ENCODE measurements at places on chromosomes 5 and 9. TPM values are rescaled to one million over a fixed set of nuclear protein-coding genes. Genes with fewer than 3 reads are reported as not detected.

Gene GGTA1
- total RNA-seq: not detected

Gene C9orf153
- not detected for total RNA-seq

Gene TMEM141
- total RNA-seq: 113 TPM

Gene PCDHGC5
- total RNA-seq: 1.1 TPM

Gene ACTBL2
- total RNA-seq: 0.56 TPM

Gene GBGT1
- 17.6 TPM for total RNA-seq

Gene NNT
- total RNA-seq: 35.2 TPM

Gene MSX2
- total RNA-seq: 4.3 TPM

Gene SH3PXD2B
- total RNA-seq: 10.3 TPM

Gene TMEM252
- total RNA-seq: not detected

Gene ROR2
- not detected for total RNA-seq

Gene TICAM2
- 2.3 TPM for total RNA-seq
